ENCODE measurements at places on chromosomes 1 and 21.

- no peak for DNase-seq
Measured at GRCh38 chr1:60171801-60172200, 98.2 kb upstream of the C1orf87 start.

- DNase-seq = no peak
Measured at GRCh38 chr1:228041316-228041715, 34.5 kb downstream of the WNT3A start.

DNA sequence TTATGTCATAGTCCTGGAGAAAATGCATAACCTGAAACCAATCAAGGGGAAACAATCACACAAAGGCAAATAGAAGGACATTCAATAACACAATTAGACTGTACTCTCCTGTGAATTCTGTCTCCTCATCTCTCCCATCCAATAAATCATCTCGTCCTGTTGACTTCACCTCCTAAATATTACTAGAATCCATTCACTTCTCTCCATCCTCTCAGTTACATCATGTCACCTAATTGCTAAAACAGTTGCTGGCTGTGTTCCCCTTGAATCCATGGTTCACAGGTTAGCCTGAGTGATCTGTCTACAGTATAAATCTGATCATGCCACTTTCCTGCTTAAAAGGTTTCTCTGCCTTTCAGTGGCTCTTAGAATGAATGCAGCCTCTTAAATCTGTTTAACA is 220.2 kb downstream of the TGFB2 start:
- no peak for DNase-seq

DNA sequence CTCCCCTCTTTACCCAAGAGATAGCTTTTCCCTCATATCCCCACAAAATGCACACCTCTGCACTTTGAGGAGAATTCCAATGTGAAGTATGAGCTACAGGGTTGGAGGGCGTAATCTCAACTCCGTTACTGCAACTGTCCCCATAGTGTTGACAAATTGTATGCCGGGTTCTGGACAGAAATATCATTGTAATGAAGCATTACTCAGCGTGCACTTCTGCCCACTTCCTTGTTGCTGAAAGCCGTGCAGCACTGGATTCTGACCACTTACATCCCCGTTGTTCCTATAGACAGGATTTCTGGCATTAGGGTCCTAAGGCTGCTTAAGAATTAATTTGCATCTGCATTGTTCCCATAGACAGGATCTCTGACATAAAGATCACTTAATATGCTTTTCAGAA is 205.6 kb downstream of the RHOU start:
- peak; percentile 38 for DNase-seq

GRCh38 chr1:1014799-1015681 is 1.7 kb downstream of the ISG15 start:
- DNase-seq = no peak

GRCh38 chr1:6016191-6016865 is 24.1 kb upstream of the NPHP4 start:
- no peak for DNase-seq

DNA sequence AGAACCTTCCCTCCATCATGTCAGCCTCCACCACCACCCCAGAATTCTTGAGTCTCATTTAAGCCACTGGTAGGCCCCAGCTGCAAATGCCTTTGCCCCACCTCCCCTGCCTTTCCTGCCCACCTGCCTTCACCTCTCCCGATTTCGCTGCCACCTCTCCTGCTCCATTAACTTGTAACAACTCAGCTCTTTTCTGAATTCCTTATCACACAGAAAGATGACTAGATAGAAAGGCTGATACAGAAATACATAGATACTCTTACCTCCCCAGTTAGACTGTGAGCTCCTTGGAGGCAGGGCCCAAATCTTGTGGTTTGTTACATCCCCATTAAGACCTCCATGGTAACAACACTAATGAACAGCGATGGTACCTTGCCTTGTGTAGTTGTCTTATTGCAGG is 69.5 kb downstream of the ATP5PO start:
- no peak for DNase-seq

DNA sequence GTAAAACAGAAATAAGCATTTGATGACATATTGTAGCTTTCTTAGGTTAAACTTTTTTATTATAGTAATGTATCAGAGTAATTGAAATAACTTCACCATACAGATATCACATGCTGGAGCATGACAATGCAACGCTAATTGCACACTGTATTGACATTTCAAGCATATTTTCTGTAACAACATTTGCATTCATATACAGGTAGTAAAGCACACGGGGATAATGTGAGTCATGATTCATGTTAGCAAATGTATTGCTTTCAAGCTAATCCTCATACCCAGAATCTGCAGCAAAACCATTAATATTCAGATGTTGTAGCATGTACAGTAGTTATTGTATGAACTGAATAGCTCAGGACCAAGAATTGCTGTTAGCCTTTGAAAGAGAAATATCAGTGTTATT is 133.9 kb downstream of the TTLL7 start:
- no peak for DNase-seq

DNA sequence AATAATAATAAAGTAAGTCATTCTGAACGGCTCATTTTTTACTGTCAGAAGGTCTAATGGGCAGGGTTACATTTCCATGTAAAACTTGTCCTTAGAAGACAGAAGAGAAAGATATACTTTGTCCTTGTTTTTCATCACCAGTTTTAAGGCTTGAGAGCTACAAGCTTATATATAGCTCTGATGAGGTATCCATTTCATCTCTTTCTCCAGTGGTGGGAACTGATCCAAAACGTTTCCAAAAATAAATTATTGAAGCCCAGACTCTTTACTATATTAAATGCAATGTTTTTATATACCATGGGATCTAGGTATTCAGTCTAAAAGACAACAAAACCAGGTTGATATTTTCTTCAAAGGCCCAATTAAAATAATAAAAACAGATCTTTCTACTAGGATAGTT is 8.7 kb downstream of the B3GALNT2 start:
- DNase-seq = no peak

DNA sequence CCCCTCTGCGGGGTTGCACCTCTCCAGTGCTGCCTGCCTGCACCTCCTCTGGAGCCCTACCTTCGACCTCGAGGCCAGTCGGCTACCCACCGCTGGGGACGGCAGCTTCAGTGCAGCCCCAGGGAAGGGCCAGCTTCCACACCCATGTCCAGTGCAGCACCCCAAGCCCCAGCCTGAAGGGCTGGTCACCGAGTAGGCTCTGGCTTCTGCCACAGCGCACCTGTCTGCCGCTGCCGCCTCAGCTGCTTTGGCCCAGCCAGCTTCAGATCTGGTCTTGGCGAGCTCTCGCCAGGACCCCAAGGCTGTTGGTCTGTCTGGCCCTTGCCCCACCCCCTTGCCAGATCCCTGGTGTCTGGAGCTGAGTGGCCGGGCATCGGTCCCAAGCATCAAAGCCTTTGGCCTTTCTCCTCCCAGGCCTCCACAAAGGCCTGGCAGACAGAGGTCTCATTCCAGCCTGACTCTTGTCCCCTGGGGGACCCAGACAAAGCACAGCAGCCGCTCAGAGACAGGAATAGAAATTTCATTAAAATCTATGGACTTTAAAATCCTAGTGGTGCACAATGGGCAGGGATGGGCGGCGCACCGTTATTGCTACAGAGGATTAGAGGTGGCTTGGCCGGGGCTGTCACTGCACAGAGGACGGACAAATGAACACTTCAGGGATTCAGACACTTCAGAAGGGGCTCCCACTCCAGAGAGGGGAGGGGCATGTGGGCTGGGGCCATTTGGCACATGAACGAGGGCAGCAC is 4.8 kb downstream of the CCDC24 start:
- no peak for DNase-seq

DNA sequence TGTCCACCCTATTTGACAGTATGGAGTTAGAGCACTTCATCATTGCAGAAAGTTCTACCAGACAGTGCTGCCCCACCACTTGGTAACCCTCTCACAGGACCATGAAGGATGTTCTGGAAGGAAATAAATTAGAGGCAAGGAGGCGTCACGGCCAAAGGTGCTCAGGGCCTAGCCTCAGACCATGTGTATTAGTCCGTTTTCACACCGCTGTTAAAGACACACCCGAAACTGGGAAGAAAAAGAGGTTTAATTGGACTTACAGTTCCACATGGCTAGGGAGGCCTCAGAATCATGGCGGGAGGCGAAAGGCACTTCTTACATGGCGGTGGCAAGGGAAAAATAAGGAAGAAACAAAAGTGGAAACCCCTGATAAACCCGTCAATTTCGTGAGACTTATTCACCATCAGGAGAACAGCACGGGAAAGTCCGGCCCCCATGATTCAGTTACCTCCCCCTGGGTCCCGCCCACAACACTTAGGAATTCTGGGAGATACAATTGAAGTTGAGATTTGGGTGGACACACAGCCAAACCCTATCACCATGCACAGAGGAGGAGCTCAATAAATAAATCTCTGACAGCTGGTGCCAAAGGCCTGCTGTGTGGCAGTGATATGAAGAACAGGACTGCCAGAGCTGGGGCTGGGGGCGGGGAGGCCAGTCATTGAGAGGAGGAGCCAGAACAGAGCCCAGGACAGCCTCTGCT is 75.8 kb downstream of the FHAD1 start:
- DNase-seq = no peak

GRCh38 chr1:172959571-172959970 is 91.2 kb downstream of the TNFSF18 start:
- DNase-seq = no peak
